ENCODE measurements at places on chromosomes 6 and 20.
A peak's percentile ranks its signal among the peaks of the same experiment; 100 is the strongest.

DNA sequence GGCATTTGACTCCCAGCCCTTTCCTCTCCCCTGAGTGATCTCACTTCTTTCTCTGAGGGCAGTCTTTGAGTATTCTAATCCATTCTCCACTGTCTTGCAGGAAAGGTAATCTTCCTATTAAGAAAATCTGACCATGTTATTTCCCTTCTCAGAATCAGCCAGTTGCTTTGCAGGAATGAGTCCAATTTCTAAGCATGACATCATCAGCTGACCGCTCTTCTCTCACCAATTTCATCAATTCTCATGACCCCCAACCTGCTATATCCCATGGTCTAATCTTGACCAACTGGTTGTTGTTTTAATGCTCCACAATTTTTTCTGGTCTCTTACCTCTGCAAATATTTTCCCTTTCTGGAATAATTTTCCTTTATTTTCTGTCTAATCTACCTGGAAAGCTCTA lies 73.4 kb downstream of the FAM229B start:
- no peak for DNase-seq

DNA sequence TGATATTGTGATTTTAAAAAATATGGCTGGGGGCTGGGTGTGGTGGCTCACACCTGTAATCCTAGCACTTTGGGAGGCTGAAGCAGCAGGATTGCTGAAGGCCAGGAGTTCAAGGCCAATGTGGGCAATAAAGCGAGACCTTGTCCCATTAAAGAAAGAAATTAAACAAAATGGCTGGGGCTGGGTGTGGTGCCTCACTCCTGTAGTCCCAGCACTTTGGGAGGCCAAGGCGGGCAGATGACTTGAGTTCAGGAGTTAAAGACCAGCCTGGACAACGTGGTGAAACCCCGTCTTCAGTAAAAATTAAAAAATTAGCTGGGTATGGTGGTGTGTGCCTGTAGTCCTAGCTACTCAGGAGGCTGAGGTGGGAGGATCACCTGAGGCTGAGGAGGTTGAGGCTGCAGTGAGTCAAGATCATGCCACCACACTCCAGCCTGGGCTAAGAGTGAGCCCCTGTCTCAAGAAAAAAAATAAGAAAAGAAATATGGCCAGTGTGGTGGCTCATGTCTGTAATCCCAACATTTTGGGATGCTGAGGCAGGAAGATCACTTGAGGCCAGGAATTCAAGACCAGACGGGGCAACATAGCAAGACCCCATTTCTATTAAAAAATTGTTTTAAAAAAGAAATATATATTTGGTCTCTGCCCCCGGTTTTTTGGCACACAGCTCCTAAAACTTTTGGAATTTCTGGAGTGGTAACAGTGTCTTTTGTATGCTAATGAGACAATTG lies 39.8 kb downstream of the SLC17A5 start:
- DNase-seq: no peak

DNA sequence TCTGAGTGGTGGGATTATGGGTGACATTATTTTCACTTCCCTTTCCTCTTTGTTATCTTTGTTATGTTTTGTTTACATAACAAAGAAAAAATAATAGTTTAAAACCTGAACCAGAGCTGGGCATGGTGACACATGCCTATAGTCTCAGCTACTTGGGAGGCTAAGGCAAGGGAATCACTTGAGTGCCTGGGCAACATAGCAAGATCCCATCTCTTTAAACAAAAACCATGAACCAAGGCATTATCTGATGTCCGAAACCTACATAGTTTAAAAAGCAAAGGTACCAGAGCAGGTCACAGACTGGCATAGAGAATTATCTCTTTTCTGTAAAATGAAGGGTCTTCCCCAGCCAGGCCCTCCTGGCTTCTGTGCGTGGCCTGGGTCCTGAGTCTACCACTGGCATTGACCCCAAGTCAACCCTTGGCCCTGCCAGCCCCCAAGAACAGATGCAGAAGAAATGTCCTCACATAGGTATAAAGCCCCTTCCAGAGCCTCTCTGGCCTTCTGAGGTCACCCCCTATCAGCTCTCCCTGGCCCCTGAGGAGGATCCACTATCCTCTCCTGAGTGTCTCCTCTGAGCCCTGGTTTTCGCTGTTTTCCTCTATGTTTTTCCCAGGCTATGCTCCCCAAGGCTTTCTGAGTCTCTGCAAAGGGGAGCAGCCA lies 81.3 kb downstream of the TRERF1 start:
- DNase-seq: no peak

DNA sequence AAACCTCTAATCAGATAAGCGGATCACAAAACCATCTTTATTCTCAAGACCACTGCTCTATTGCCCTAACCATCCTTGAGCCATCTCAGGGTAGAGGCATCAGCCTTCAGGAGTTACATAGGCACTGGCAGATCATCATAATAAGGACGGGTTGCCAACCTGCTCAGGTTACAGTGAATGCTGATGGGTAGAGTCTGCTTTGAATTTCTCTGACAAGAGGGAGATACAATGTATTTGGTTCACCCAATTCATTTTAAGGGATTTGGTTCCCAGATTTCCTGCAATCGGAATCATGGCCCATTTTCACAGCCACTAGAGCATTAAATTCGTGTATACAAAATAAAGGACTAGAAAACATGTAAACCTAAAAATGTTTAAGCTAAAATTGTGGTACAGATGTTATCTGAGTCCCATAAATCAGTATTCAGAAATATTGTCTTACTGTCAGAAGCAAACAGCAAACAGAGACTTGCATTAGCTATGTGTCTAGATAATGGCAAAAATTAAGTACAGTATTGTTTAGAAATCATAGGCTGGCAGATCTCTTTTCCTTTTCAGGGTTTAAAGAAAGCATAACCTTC lies 41.9 kb upstream of the TMEM170B start:
- DNase-seq: no peak

DNA sequence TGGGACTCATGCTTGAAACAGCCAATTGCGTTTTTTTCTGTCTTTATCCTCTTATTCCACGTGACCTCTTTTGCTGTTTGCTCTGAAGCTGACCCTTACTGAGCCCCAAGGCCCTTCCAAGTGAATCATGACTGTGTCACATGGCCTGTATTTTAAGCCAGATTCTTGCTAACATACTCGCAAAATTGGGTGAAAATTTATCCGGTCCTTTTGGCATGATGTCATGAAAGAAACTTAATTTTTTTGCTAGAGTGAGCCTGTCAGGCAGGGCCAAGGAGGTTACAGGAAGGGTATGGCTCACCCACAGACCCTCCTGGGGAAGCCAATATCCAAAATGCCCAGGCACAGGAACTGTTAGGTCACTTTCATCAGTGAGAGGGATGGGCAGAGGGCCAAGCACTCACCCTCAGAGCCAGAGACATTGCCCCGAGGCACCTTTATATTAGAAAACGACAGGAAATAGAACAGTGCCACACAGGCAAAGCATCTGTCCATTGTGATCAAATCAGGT lies 296.7 kb downstream of the CDH26 start:
- peak; percentile 40 for DNase-seq

DNA sequence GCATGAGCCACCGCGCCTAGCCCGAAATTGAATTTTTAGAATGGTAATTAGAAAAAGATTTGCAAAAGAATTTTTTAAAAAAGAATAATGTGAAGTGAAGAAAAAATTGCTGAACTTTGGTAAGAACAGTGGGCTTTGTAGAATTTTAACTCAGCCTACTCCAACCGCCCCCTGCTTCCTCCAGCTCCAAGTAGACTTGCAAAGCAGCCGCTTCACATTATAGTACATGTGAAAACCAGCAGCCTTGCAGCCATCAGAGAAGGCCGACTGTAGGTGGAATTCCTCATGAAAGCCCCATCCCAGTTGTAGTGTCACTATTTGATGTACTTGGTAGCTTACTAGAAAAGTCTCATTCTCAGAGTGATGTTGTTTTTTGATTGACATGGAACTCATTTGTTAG lies 835.6 kb downstream of the TBC1D32 start:
- no peak for DNase-seq

- peak; percentile 41 for DNase-seq
These were observed 54.0 kb downstream of the TMEM242 start for GRCh38 chr6:157269261-157269794.

DNA sequence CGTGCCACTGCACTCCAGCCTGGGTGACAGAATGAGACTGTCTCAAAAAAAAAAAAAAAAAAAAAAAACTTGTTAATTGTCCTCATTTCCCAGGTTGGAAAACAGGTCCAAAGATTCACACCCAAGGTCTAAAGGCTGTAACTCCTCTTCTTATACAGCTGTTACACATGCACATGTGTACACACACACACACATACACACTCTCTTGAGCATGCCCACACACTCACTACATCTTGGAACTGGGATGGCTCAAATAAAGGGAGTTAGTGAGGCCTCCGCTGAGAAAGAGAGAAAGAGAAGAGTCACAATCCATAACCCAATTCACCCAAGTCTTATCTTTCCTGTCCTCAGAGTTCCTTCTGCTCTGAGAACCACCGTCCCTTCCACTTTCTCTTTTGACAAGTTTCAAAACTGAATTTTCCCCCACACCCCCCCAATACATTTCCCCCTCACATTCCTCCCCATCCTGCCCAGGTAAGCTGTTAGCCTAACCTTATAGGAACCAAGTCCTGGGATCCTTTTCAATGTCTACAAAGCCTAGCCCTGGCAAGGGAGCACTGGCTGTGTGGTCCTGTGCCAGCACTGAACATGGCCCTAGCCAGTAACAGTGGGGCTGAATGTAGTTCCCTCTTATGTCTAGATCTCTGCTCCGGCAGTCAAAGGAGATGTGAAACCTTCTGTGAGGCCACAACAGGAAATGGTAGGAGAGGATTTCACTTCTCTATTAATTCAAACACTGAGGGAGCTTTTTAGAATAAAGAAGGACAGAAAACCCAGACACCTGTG lies 3.2 kb upstream of the HLA-DMB start:
- no peak for DNase-seq

DNA sequence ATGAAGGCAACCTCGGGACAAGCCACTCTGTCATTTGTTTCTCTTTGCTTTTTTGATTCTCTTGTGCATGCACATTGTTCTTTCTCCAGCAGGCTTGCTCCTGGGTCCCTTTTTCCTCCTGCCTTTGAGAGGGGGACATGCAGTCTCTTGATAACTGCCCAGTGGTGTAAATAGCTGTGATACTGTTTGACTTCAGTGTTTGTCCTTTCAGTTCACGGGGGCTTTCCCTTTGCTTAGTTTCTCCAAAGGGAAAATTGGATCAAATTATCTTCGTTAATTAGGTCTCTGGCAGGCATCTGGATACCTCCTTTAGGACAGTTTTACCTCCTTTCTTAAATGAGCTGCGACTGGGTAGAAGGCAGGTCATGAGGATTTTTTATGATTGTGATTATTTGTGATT lies 41.5 kb downstream of the RALGAPB start:
- DNase-seq: no peak

GRCh38 chr6:70282312-70282918 lies 20.5 kb downstream of the COL9A1 start:
- DNase-seq: no peak

DNA sequence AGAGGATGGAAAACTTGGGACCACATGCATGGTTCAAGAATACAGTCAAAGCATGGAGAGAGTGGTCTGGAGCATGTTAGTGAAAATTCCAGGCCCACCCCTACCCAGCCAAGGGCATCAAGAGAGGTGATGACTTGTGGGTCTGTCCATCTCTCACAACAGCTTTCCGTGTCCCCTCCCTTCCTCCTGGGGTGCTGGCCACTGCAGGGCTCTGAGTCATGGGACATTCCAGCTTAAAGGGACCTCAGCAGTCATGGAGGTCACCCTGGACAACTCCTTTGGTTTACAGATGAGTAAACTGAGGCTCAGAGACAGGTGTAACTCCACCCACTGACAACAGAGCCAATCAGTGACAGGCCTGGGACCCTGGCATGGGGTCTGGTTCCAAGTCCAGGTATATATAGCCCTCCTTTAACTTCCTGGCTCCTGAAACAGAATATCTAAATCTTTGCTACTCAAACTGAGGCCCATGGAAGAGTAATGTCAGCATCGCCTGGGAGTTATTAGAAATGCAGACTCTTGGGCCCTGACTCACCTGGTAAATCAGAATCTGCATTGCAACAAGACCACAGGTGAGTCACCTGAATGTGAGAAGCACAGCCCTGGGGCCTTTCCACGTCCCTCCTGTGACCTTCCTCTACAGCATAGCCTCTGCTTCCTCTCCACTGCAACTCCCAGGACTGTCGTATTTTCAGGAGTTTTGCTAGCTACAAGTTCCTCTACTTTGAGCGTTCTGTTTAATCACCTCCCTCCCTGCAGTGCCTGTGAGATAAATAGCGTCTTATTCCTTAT lies 170.2 kb downstream of the ZDHHC14 start:
- no peak for DNase-seq

- DNase-seq: no peak
These were observed 52.7 kb downstream of the KDM1B start for GRCh38 chr6:18207949-18208348.

- DNase-seq: peak; percentile 29
These were observed 793.6 kb downstream of the TFAP2A start for GRCh38 chr6:9621276-9621675.

DNA sequence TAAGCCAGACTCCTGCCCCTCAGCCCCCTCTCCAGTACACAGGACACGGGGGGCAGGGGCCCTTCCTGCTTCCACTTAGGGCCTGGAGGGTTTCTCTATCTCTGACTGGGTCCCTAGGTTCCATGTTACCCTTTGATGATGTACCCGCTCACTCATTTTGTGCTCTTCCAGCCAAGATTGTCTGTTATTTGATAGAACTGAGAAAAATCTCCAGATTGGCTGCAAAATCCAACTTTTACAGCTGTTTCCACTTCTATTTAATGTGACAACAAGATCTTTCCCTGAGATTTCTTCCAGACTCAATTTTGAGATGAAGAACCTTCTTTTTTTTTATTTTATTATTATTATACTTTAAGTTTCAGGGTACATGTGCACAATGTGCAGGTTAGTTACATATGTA lies 85.7 kb downstream of the TMEM170B start:
- no peak for DNase-seq

DNA sequence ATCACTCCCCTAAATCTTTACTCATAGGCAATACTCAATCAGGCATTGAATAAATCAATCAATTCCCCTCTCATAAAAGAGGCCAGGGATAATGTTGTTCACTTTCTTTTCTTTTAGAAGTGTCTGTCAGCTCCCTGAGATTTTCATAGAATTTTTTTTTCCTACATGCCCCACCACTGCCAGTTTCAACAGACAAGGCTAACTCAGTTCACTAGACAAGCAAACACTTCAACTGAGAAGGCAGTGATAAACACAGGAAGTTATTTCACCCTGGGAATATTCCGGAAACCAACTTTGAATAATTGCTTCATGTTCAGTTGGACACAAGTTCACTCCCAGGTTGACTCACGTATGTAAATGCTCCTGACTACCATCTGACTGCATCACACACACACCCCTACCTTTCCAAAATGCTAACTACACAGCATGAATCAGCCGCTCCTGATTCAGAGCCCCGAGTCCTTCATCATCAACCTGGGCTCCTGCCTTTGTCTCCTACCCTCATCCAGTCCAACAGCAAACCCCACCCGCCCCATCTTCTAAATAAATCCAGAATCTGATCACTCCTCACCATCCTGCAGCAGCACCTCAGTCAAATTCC lies 143.9 kb downstream of the BCAS1 start:
- peak; percentile 63 for DNase-seq

DNA sequence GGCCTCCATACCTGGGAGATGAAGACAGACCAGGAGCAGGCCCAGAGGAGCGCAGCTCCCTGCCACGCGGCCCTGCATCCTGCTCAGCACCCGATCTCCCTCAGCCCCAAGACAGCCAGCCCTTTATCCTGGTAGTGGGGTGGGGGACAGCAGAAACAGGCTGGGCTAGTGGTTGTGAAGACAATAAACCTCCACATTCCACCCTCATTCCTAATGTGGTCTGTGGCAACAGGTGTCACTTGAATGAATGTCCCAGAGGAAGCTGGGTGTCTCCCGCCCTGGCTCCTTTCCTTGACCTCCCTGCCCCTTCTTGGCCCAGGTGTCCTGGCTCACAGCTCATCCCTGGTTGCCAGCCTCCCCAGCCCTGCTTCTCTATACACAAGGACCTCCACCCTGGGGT lies at the start of gene C6orf15:
Gene C6orf15, minus strand, starts transcription at position 98 of the 400 bp plus-strand sequence. Its CDS starts 20 bp downstream, at position 78.
- DNase-seq: no peak

- DNase-seq: no peak
These were observed 595 bp downstream of the FBXO5 start for GRCh38 chr6:152981989-152982903.
